ENCODE measurements at places on chromosomes 3 and 15.

DNA sequence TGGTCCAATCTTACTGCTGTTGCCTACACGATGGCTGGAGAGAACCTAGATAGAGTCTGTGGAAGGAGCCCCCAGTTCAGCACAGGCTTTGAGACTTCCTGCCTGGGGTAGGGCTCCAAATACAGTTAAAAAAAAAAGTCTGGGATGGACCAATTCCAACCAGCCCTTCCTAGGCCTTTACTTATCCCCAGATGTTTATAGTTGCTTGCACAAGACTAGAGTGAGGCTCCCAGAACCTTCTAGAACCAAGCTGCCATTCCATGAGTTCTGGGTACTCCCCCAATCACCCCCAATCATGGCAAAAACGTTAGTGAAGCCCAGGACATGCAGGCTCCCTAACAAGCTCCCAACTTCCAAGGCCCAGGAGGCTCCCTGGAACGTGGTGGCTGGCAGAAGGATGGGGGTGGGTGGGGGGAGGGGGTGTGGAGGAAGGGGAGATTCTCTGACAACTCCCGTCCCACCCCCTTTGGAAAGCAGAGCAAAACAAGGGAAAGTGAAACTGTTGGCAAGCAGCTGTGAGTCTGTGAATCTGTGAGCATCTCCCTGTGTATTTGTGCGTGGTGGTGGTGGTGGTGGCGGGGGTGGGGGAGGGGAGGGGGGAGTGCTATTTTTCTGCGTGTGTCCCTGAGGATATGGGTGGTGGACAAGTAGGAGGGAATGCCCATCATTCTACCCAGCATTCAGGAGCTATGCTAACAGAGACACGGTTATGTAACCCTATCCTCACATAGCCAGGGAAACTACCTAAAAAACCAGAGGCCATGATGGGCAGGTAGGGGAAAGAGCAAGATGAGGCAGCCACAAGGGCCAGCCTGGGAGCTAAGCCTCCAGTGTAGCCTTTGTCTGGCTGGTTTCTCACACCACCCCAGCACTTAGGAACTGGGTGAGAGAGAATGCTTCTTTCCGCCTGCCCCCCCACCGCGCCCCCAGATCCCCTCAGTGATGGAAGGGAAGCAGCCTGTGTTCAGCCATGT lies 2.0 kb downstream of the MST1R start:
- H3K27ac ChIP-seq = peak overlapping the region; percentile 27
- peaks cover 44% of the 10 kb centered on the region for H3K4me1 ChIP-seq
- H3K27me3 ChIP-seq = no peaks in the 10 kb centered on the region
- DNase-seq = no peak
- no peak overlapping the region for H3K4me3 ChIP-seq

DNA sequence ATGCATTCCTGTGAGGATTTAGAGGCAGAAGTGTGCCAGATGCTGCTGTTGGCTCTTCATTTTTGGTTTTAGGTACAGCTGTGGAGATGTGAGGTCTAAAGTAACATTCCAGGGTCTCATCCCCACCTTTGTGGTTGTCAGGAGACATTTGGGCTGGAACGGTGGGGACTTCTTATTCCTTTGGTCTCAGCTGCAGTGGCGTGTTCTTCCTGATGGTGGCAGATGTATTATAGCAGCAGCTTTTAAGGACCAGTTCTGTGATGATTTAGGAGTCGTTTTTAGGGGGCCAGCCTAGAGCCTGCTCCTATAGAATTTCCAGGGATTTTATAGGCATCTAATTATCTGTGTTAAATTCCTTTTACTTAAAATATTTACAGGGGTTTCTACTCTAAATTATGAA lies 221.0 kb upstream of the EOMES start:
- H3K27me3 ChIP-seq = no peaks in the 10 kb centered on the region
- DNase-seq = no peak
- H3K4me1 ChIP-seq = no peaks in the 10 kb centered on the region

GRCh38 chr3:23055733-23056376 lies 147.3 kb upstream of the UBE2E2 start:
- H3K27ac ChIP-seq = no peak overlapping the region
- no peak overlapping the region for H3K4me3 ChIP-seq
- no peaks in the 10 kb centered on the region for H3K27me3 ChIP-seq
- H3K4me1 ChIP-seq = no peaks in the 10 kb centered on the region
- no peak for DNase-seq
- no peaks in the 10 kb centered on the region for H3K36me3 ChIP-seq

DNA sequence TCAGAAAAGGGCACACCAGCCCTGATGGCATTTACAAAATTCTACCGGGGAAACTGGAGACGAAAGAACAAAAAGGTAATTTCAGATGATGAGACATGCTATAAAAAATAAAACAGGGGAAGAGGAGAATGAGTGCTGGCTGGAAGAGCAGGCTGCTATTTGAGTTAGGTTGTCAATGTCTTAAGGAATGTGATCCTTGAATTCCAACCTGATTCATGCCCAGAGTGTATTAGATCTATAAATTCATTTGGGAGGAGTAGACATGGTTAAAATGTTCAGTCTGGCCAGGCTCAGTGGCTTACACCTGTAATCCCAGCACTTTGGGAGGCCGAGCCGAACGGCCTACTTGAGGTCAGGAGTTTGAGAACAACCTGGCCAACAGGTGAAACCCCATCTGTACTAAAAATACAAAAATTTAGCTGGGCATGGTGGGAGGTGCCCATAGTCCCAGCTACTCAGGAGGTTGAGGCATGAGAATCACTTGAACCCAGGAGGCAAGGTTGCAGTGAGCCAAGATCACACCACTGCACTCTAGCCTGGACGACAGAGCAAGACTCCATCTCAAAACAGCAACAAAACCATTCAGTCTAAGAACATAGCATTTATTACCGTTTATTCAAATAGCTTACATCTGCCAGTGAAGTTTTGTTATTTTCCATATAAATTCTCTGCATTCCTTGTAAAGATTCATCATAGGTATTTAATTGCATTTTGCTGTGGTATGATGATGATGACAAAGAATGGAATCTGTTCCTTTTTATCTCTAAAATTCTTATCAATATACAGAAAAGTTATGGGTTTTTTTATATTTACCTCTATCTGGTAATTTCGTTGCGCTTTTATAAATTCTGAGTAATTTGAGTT lies 126.7 kb upstream of the NR2E3 start:
- DNase-seq = no peak
- H3K4me1 ChIP-seq = no peaks in the 10 kb centered on the region
- H3K4me3 ChIP-seq = no peak overlapping the region
- no peaks in the 10 kb centered on the region for H3K36me3 ChIP-seq

DNA sequence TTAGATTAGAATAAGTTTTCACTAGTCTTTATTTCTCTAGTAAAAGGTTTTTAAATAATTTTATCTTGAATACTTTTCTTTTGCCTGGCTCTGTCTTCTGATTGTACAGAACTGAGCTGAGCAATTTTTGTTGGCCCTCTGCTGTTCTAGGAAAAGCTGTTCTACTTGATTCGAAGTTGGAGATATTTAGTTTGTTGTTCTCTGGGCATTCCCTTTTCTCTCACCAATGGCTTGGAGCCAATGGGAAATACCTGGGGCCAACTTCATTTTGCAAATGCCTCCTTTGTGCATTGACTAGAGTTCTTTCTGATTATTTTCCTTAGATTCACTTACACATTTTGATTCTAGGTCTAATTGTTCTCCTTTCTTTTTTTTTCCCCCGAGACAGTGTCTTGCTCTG lies 16.5 kb downstream of the ABHD5 start:
- H3K27me3 ChIP-seq = no peaks in the 10 kb centered on the region
- no peaks in the 10 kb centered on the region for H3K4me1 ChIP-seq
- H3K4me3 ChIP-seq = no peak overlapping the region
- no peak for DNase-seq
- H3K36me3 ChIP-seq = peaks cover 5% of the 10 kb centered on the region
- H3K27ac ChIP-seq = no peak overlapping the region

GRCh38 chr15:43071451-43071850 lies 34.4 kb downstream of the UBR1 start:
- no peaks in the 10 kb centered on the region for H3K27me3 ChIP-seq
- no peak overlapping the region for H3K4me3 ChIP-seq
- no peaks in the 10 kb centered on the region for H3K4me1 ChIP-seq
- DNase-seq = no peak
- no peak overlapping the region for H3K27ac ChIP-seq

- no peaks in the 10 kb centered on the region for H3K27me3 ChIP-seq
Measured at GRCh38 chr15:64000183-64000951, 45.9 kb downstream of the DAPK2 start.

- H3K36me3 ChIP-seq = no peaks in the 10 kb centered on the region
- H3K27me3 ChIP-seq = no peaks in the 10 kb centered on the region
- DNase-seq = no peak
- H3K4me1 ChIP-seq = peaks cover 58% of the 10 kb centered on the region
- no peak overlapping the region for H3K4me3 ChIP-seq
Measured at GRCh38 chr3:12948371-12948770, 107.0 kb upstream of the RPL32 start.

DNA sequence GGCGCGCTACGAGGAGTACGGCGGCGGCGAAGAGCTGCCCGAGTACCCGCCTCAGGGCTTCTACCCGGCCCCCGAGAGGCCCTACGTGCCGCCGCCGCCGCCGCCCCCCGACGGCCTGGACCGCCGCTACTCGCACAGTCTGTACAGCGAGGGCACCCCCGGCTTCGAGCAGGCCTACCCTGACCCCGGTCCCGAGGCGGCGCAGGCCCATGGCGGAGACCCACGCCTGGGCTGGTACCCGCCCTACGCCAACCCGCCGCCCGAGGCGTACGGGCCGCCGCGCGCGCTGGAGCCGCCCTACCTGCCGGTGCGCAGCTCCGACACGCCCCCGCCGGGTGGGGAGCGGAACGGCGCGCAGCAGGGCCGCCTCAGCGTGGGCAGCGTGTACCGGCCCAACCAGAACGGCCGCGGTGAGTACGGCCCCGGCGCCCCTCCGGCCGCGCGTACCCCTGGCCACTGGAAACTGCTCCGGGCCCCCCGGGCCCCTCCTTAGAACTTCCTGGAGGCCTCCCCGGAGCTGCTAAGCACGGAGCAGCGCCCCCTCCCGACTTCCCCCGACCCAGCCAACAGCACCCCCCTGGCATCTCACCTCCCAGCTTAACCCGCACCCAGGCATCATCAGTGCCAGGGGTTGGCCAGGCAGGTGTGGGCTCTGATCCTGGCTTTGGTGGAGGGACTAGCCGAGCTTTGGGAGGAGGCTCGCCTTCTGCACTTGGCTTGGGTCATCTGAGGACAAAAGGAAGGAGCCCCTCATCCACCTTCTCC lies 1.4 kb downstream of the LOXL1 start:
- DNase-seq = no peak
- H3K27me3 ChIP-seq = no peaks in the 10 kb centered on the region
- peak overlapping the region; percentile 97 for H3K27ac ChIP-seq
- H3K4me3 ChIP-seq = peak overlapping the region; percentile 42

GRCh38 chr3:12751571-12751970 lies 7.5 kb downstream of the TMEM40 start:
- no peaks in the 10 kb centered on the region for H3K36me3 ChIP-seq
- H3K4me1 ChIP-seq = peaks cover 11% of the 10 kb centered on the region
- no peaks in the 10 kb centered on the region for H3K27me3 ChIP-seq
- no peak for DNase-seq

DNA sequence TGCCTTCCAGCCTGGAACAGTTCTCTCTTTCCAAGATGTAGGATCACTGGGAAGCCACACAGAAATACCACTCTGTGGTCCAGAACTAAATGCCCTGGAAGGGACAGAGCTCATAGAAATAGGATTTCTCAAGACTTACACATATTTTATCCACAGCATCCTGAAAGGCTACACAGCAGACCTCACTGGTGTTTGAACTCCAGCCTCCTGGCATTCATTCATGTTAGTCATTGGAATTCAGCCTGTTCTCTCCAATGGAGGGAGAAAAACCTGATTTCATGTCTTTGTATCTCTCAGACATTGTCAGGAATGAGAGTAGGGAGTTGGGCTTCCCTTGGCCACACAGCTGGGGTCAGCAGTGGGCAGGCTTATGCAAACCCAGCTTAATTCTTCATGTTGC lies 121.1 kb upstream of the PPP2R3A start:
- no peak overlapping the region for H3K27ac ChIP-seq
- no peak overlapping the region for H3K4me3 ChIP-seq
- DNase-seq = no peak
- H3K27me3 ChIP-seq = no peaks in the 10 kb centered on the region

GRCh38 chr3:123605789-123606234 lies 21.0 kb upstream of the HACD2 start:
- H3K4me3 ChIP-seq = no peak overlapping the region
- no peaks in the 10 kb centered on the region for H3K4me1 ChIP-seq
- no peak for DNase-seq
- no peaks in the 10 kb centered on the region for H3K36me3 ChIP-seq

- no peak overlapping the region for H3K27ac ChIP-seq
- H3K4me1 ChIP-seq = no peaks in the 10 kb centered on the region
- no peaks in the 10 kb centered on the region for H3K27me3 ChIP-seq
- peak; percentile 25 for DNase-seq
Measured at GRCh38 chr3:53749448-53749847, 96.8 kb downstream of the CHDH start.
